ENCODE measurements at places on chromosomes 6 and 20.

DNA sequence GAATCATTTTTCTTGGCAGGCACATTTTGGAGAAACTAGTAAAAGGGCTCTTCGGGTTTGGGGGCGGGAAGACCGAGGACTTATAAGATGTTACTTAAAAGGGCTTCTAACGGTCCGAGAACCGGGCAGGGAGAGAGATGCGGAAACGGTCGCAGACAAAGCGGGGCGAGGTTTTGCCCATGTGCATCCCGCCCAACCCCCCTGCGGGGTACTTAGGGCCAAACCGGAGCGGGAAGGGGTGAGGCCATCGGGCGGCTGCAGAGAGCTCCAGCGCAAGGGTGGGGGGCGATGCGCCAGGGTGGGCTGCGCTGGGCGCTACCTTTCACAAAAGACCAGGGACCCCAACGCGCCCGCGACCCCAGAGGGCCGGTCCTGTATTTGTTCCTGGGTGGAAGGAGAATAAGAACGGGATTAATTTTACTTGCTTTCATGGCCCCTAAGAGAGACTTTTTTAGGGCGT, 616 bp downstream of the TUBB start:
- no peak for DNase-seq

DNA sequence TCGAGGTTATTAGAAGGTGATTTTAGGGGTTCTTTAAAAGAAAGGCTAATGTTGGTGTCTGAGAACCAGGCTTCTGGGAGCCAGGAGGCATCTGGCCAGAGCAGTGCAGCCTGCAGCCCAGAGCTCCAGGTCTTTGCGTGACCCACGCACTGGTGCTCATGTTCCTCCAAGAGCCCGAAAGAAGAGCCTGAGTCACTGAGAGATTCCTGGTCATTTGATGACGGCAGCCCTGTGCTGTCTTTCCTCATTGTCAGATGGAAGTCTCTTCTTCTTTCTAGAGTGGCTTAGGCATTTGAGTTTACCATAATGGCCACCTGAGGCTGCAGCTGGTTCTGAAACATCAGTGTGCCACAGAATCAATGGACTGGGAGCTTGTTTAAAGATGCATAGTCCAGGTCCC, 46.4 kb downstream of the CD109 start:
- no peak for DNase-seq

- no peak for DNase-seq
Measured at GRCh38 chr6:3960754-3961361, 111.7 kb downstream of the FAM50B start.

GRCh38 chr6:901696-902460, 208.9 kb upstream of the EXOC2 start:
- DNase-seq: no peak

DNA sequence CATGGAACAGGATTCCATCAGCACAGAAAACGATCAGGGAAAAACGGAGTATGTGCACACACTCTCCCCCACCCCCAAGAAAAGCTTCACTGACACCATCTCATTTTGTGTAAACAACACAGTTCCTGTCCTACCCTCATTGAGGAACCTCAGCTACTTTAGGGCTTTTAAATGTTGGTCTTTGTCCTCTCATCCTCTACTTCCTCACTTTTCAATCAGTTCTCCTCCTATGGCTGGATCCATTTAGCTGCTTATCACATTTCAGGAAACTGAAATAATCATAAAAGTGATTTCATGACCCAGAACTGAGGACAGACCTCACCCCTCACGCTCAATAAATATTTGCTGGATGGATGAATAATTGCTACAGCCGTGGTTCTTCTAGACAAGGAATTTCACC, 33.1 kb upstream of the PNRC1 start:
- DNase-seq: no peak

GRCh38 chr6:16438718-16439591, 200.6 kb downstream of the GMPR start:
- peak; percentile 14 for DNase-seq

DNA sequence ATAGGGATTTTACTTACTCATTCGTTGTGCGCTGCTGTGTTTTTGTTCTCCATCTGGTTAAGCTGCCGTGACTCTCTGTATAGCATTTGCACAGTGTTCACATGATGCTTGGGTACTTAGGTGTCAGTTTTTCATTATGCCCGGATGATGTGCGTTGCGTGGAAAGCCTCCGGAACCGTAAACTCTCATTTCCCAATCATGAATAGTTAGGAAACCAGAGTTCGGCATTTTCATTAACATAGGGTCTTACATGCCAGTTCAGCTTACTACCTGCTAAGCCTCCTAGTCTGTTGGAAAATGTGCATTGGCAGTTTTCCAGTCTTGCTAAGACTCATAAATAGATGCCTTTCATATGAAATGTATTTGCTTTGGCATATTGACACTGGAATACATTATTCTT, 483.4 kb upstream of the FLRT3 start:
- DNase-seq: no peak

- no peak for DNase-seq
Measured at GRCh38 chr6:107973594-107973993, 15.6 kb upstream of the SEC63 start.

GRCh38 chr6:144742779-144743178, 457.6 kb downstream of the UTRN start:
- no peak for DNase-seq

DNA sequence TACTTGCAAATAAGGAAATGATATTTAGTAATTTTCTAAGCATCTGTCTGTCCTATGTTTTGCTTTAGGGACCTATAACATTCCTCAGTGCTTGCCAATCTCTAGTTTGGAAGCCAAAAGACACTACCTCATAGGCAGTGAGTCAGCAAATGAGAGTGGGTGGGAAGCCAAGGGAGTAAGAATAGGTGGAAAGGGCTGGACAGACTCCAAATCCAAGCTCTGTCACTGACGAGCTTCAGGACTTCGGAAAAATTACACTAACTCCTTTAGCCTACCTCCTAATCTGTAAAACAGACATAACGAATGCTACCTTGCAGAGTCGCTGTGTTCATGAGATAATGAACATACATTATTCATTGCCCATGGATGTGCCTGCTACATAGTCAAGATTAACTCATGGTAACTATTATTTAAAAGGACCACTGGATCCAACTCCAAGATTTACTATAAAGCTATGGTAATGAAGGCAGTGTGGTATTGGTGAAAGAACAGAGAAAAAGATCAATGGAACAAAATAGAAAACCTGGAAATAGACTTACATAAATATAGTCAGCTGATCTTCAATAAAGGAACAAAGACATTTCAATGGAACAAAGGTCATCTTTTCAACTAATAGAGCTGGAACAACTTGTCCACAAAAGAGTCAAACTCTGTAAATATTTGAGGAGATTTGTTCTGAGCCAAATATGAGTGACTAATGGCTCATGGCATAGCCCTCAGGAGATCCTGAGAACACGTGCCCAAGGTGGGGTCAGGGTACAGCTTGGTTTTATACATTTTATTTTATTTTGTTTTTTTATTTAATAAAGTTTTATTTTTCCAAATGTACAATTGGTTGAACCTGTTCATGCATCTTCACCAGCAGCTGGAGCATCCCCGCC, 64.1 kb downstream of the FAM50B start:
- no peak for DNase-seq

DNA sequence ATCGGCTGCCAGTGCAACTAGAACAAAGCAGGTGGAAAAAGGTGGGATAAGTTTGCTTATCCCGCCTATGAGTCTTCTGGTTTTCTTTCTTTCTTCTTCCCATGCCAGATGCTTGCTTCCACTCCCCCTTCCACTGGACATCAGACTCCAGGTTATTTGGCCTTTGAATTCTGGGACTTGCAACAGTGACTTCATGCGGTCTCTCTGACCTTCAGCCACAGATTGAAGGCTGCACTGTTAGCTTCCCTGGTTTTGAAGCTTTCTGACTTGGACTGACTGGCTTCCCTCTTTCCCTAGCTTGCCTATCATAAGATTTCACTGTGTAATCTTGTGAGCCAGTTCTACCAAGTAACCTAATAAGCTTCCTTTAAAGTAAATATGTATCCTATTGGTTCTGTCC, 878.4 kb upstream of the GJE1 start:
- DNase-seq: no peak

DNA sequence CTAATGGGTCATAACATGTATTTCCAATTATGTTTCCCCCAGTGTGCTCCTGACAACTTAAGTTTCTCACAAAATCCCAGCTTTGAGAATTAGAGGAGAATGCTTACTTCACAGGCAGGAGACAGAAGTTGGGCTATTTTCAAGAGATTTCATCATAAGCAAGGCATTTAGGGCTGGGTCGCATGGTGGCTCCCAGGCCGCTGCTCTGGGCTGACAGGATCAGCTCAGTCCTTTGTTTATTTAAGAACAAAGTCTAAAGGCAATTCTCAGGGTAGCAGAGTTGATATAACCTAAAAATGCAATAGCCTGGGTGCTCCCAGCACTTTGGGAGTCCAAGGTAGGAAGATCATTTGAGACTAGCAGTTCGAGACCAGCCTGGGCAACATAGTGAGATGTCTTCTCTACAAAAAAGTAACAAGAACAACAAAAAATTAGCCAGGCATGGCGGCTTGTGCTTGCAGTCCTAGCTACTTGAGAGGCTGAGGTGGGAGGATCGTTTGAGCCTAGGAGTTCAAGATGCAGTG, 10.9 kb downstream of the FOXQ1 start:
- DNase-seq: no peak

- no peak for DNase-seq
Measured at GRCh38 chr6:90468859-90469258, 118.0 kb downstream of the MAP3K7 start.

DNA sequence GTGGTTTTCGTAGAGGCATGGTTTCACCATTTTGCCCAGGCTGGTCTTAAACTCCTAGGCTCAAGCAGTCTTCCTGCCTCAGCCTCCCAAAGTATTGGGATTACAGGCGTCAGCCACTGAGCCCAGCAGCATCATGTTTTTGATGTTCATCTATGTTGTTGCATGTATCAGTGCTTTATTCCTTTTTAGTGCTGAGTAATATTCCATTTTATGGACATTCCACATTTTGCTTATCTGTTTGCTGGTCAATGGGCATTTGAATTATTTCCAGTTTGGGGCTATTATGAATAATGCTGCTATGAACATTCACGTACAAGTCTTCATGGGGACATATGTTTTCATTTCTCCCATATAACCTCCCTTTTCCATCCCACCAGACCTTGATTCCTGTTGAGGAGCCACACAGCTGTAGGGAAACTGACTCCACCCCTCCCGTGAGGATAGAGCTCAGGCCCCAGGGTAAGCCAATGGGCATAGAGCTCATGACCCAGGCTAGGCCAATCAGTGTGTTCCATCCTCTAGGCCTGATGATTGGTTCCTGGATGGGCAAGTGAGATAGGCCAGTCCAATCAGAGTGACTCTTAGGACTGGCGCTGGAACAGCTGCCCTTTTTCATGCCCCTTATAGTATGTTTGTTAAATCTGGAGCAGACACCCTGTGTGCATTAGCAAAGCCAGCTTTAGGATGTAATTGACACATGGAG, 49.5 kb downstream of the DLGAP4 start:
- no peak for DNase-seq

GRCh38 chr20:22180244-22180643, 404.1 kb downstream of the FOXA2 start:
- no peak for DNase-seq

GRCh38 chr6:158647501-158647900, 2.4 kb upstream of the SYTL3 start:
- no peak for DNase-seq

DNA sequence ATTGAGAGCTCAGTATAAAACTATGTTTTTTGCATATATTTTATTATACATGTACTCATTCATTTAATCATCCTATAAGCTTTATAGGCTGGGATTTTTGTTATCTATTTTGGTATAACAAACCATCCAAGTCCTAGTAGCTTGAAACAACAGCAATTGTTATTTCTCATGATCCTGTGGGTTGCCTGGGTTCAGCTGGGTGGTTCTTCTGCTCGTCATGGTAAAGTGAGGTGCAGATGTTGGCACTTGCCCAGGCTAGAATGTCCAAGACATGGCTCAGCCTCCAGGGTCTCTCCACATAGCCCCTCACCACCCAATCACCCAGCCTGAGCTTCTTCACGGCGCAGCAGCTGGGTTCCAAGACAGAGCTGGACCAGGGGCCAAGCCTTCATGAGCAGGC, 20.8 kb upstream of the TM9SF4 start:
- no peak for DNase-seq

GRCh38 chr6:42696526-42697267, 25.7 kb downstream of the PRPH2 start:
- no peak for DNase-seq
